ENCODE measurements at places on chromosomes 16 and 17.

- DNase-seq: no peak
Observed at GRCh38 chr16:65624666-65625065, 502.8 kb upstream of the CDH11 start.

- DNase-seq: peak; percentile 88
Observed at GRCh38 chr17:2192367-2193057, 111.1 kb downstream of the SMG6 start.

DNA sequence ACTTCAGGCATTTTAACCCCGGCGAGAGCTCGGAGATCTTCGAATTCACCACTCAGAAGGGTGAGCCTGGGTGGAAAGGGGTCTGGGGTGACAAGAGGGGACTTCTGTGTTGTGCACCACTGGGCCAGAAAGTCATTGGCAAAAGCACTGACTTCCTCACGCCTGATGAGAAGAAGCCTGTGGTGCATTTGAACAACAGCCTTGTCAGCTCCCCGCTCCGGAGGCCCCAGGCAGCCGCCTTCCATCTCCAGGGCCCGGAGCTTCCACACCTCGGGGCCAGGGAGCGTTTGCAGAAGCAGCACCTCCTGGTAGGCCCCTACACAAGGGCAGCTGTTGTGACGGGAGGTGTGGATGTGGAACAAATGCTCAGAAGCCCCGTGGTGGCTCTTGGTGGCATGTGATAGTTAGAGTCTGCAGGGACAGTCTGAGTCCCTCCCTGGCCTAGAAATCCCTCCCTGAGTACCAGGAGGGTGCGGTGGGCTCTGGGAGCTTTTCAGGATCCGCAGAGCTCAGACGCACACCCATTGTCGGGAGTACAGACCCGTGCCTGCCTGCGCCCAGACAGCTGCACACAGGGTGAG is 9.7 kb downstream of the CACNG1 start:
- no peak for DNase-seq

GRCh38 chr16:56355221-56355620 is 70.1 kb downstream of the AMFR start:
- no peak for DNase-seq

DNA sequence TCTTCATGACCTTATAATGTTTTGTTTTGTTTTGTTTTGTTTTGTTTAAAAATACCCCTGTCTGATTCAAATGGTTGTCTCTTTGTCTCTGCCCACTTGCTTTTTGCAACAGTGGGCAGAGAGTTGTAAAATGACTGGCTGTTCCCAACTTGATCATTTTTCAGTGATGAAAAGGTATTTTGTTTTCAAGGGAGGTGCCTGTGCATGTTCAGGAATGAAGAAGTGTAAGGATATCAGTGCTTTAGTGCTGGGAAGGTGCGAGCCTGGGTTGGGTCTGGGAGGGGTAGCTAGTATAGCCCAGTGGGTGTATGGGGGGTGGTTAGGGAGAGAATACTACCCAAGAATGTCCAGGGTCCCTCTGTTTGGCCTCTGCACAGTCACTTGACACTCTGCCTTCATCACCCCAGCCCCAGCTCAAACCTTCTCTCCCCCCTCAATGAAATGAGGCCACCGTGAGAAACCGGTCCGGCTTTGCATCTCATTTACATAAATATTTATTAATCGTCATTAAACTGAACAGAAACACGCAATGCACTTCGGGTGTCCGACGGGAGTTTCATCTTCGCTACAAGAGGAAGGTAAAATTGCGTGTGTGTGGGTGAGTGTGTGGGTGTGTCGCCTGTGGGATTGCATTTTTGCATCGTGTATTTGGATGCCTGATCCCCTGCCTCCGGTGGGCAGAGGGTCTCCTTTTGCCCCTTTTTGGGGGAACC is 4.3 kb downstream of the NEUROD2 start:
- DNase-seq: peak; percentile 67

DNA sequence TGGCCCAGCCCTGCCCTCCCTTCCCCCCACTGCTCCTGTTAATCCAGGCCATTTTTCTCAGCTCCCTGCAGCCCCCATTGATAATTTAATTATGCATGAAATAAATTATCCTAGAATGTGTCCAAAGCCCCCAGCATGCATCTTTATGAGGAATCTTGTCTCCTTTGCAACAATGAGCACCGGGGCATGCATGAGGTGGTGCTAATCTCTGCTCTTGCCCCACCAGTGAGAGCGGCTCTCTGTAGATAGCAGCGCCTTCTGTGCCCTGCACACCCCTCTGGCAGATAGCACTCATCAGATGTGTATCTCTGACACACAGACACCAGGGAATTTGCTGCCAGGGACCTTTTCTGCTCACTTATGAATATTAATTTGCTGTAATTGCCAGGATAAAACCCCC is 140.2 kb upstream of the CDC42EP4 start:
- no peak for DNase-seq

DNA sequence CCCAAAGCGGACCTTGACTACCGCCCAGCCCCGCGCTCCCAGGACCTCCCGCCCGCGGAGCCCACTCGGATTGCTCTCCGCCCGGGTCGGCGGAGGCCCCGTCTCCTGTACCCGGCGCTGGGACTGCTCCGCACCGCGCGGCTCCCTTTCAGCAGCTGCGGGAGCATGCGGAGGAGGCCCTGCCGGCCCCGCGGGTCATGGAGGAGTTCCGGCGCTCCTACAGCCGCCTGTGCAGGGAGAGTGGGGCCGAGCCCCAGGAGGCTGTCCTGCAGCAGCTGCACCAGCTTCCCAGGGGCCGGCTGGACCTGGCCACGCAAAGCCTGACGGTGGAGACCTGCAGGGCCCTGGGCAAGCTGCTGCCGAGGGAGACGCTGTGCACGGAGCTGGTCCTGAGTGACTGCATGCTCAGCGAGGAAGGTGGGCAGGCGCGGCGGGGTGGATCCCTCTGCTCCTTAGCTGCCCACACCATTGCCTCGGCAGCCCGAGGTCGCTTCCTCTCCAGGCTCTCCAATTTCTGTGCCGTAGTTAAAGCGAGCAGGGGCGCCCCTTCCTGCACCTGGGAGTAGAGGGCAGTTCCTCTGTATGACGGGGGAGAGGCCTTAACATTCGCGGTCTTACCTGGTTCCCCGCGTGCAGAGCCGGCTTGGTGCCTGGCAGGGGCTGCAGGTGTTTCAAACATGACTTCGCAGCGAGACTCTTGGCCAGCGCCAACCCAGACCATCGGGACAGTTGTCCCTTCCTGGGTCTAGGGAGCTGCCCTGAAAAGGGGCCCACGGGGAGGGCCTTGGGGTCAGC is 539 bp downstream of the LRRC45 start:
- no peak for DNase-seq

DNA sequence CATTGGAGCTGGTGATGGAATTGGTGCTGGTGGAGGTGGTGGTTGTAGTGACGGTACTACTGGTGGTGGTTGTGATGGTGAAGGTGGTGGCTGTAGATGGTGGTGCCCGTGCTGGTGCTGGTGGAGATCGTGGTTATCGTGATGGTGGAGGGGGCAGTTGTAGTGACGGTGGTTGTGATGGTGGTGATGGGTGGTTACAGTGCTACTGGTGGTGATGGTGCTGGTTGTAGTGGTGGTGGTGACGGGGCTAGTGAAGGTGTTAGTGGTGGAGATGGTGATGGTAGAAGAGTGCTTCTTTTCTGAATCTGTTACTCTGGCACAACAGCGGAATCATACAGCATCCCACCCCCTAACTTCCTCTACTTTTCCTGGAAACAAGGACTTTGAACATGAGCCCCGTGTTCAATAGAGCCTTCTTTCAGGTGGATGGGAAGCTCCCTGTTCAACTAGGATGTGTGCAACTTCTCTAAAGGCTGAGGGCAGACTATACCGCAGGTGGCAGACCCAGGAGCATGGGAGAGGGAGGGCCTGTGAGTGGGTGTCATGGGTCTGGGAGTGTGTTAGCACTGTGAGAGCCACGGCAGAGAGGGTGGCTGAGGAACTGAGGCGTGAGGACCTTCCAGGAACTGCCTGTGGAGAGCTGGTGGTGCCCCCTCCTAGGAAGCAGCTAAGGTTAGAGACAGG is 8.2 kb downstream of the TBX21 start:
- DNase-seq: no peak

DNA sequence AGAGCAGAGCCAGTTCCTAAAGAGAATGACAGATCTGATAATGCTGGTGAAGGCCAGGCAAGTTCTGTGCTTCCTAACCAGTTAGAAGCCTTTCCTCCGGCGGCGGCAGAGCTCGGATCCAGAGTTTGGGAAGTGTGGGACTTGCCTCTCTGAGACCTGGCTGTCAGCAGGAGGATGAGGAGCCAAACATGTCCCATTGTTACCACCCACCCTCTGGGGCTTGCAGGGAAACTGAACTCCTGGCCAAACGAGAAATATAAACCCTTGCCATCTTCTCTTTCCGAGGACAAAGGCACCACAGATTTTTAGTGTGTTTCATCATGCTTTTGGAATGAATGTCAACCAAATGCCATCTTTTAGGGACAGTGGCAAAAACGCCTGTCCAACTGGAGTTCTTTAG is 80.2 kb upstream of the SMURF2 start:
- no peak for DNase-seq

DNA sequence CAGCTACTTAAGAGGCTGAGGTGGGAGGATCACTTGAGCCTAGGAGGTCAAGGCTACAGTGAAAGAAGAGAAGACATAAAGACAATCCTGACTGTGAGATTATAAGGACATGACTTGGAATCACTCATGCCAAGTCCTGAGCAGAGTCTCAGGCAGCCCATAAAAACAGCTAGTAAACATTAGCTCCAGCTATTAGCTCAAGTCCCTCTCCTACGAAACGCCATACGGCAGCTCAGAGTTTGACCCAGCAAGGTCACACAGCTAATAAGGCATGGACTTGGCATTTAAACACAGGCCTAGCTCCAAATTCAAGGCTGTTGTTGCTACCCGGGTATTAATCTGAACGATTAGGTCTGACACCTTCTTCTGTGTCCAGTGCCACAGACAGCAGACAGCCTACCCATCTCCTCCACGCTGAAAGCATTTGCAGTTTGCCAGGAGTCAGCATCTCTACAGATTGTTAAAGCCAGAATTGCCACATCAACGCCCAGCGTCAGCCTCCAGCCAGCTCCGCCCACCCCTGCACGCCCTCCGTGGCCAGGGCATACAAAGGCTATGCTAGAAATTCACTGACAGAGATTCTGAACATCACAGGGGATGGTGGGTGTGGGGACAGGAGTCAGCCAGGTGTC is 9.9 kb upstream of the TMEM114 start:
- no peak for DNase-seq

- no peak for DNase-seq
Observed at GRCh38 chr17:79952901-79953300, 82.8 kb downstream of the TBC1D16 start.

DNA sequence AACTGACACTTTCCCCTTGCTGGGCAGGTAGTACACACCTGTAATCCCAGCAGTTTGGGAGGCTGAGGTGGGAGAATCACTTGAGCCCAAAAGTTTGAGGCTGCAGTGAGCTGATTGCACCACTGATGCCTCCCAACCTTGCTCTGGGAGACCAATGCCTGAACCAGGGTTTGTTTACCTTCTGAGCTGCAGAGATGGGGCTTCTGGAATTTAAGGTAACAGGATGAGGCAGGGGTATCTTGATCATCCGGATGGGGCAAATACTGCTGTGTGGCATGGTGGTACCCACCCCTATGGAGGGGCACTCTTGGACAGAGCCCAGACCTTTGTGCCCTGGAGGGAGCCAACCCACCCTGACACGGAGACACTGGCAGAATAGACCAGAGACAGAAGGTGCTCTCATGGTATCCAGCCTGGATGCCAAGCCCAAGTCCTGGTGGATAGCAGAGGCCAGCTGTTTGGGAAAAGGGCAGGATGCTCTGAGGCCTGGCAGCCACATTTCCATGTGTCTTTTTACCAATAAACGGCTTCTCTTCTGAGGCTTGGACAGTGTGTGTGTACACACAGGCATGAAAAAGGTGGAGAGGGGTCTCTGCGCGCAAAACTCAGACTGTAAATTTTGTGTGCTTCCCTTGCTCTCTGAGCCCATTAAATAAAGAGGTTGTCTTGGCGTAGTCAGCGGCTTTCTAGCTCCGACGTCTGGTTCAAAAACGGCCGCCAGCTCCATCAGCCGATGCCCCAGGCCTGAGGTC is 4.4 kb downstream of the ZNF48 start:
- no peak for DNase-seq

Data from epithelial cell of esophagus (primary cell).